Esophagus mucosa (tissue), 1 donor: ENCODE measurements at places on chromosomes 3 and 15. TPM values are rescaled to one million over a fixed set of nuclear protein-coding genes. Genes with fewer than 3 reads are reported as not detected.

ATG3 gene
- total RNA-seq = 41.0 TPM

NR2E3 gene
- 0.56 TPM for total RNA-seq

MAGEF1 gene
- total RNA-seq = 16.1 TPM

SGO1 gene
- total RNA-seq = 5.4 TPM

CBLB gene
- total RNA-seq = 11.0 TPM

ZNF501 gene
- 1.1 TPM for total RNA-seq

PRC1 gene
- total RNA-seq = 49.4 TPM

ACTC1 gene
- total RNA-seq = 0.92 TPM

CLDN16 gene
- 0.76 TPM for total RNA-seq

GOLGA8J gene
- total RNA-seq = 0.20 TPM

GOLGA8T gene
- not detected for total RNA-seq

SCAANT1 gene
- not detected for total RNA-seq

ARRDC4 gene
- total RNA-seq = 2.9 TPM

FBXO40 gene
- not detected for total RNA-seq

SST gene
- not detected for total RNA-seq

DMXL2 gene
- 4.4 TPM for total RNA-seq

OXTR gene
- total RNA-seq = 0.16 TPM

PRKAR2A gene
- total RNA-seq = 46.3 TPM

WDR72 gene
- 0.76 TPM for total RNA-seq

XYLB gene
- total RNA-seq = 2.4 TPM

CCK gene
- total RNA-seq = 0.24 TPM

TMC3 gene
- total RNA-seq = not detected

GPR62 gene
- total RNA-seq = not detected

ALDH1A2 gene
- total RNA-seq = 1.8 TPM

LRRC15 gene
- total RNA-seq = 0.04 TPM

TF gene
- total RNA-seq = 63.3 TPM

PCYT1A gene
- 49.2 TPM for total RNA-seq

MYRIP gene
- total RNA-seq = 1.2 TPM

VEPH1 gene
- total RNA-seq = 0.40 TPM

EXD1 gene
- total RNA-seq = not detected

GRK7 gene
- total RNA-seq = not detected

MESP2 gene
- total RNA-seq = 0.40 TPM

KNG1 gene
- not detected for total RNA-seq

ROPN1 gene
- not detected for total RNA-seq

SPINT1 gene
- total RNA-seq = 127 TPM

P2RY1 gene
- total RNA-seq = 20.5 TPM

CCDC174 gene
- total RNA-seq = 9.9 TPM

FBXL22 gene
- 1.2 TPM for total RNA-seq

EIF2A gene
- 69.0 TPM for total RNA-seq

FSIP1 gene
- total RNA-seq = 0.28 TPM

CPLX3 gene
- not detected for total RNA-seq

NXPE3 gene
- total RNA-seq = 1.8 TPM

GRIP2 gene
- total RNA-seq = 2.0 TPM

CX3CR1 gene
- total RNA-seq = 0.84 TPM
